ENCODE measurements at places on chromosomes 2 and 18. TPM values are rescaled to one million over a fixed set of nuclear protein-coding genes. Genes with fewer than 3 reads are reported as not detected.

DNA sequence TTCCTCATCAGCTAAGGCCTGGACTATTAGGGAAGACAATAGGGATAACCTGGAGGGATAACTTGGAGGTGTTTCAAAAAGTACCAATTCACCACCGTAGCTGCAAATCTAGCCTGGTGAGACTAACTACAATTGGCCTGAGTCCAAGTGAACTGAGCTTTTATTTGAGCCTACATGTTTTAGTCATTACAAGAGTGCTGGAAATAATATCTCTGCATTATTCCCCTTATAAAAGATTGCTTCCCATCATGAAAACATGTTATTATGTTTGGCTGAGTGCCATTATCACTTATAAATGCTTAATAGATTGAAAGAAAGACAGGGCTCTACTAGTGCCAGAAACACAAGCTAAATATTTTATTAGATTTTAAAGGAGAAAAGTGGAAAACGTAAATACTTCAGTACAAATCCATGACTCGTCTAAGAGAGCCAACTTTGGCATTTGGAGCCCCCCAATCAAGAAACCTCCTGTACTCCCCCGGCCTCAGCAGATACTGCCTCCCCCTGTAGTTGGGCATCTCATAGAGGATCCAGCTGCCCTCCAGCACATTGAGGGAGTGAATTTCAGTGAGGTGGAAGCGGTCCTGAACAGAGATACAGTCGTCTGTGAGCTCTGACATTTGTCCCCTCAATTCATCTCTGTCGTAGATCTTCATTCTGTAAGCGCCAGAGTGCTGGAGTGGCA is 3.6 kb downstream of the CRYGB start:
- no peak for DNase-seq

GRCh38 chr2:224910574-224910925 is 131.7 kb downstream of the DOCK10 start:
- no peak for DNase-seq

GRCh38 chr2:112782234-112782799 is 2.0 kb downstream of the IL1A start:
- no peak for DNase-seq

GRCh38 chr2:147294825-147295392 is 549.9 kb upstream of the ACVR2A start:
- no peak for DNase-seq

- DNase-seq = no peak
Measured at GRCh38 chr2:147482916-147483669, 361.7 kb upstream of the ACVR2A start.

DNA sequence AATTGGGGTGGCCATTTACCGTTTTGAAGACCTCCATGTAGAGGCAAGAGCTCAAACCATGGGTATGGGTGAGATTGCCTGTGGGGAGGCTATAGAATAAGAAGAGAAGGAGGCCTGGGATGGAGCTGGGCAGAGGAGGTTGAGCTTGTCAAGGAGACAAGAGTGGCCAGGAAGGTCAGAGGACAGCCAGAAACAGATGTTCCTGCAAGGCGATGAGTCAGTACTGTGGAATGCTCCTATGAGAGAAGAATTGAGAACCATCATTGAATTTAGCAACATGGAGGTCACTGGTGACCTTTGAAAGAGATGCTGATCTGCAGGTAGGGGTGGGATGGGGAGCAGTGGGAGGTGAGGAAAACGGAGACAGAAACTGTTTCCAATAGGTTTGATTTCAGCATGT is 3.5 kb downstream of the ACSL3 start:
- DNase-seq = no peak

GRCh38 chr2:213545964-213546475 is 261.8 kb downstream of the SPAG16 start:
- no peak for DNase-seq

GRCh38 chr2:29113027-29113686 is 2.1 kb upstream of the CLIP4 start:
- DNase-seq = no peak

The FAP gene
- not detected for total RNA-seq

The CAVIN2 gene
- total RNA-seq = not detected

The STARD6 gene
- total RNA-seq = not detected

The MEIS1 gene
- not detected for total RNA-seq

The IL37 gene
- total RNA-seq = not detected

The MEP1B gene
- not detected for total RNA-seq
